Muscle of leg (tissue), 16 donors: ENCODE measurements at places on chromosomes 16 and 17.

DNA sequence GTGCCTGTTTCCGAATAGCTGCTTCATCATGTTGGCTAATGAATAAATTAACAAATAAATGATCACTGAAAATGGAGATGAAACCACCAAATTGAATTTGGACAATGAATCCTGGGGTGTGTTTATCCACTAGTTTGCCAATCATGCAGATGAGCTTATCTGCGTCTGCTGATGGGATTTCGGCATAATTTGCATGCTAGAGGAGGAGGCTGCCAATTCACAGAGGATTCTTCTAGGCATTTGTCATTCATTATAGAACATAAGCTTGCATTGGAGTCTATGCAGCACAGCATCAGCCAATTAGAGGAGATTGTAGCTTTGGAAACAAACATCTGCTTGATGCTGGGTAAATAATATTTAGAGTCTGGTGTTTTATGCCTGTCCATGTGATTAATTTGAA lies 123.1 kb downstream of the NPIPB5 start:
- DNase-seq: no peak

DNA sequence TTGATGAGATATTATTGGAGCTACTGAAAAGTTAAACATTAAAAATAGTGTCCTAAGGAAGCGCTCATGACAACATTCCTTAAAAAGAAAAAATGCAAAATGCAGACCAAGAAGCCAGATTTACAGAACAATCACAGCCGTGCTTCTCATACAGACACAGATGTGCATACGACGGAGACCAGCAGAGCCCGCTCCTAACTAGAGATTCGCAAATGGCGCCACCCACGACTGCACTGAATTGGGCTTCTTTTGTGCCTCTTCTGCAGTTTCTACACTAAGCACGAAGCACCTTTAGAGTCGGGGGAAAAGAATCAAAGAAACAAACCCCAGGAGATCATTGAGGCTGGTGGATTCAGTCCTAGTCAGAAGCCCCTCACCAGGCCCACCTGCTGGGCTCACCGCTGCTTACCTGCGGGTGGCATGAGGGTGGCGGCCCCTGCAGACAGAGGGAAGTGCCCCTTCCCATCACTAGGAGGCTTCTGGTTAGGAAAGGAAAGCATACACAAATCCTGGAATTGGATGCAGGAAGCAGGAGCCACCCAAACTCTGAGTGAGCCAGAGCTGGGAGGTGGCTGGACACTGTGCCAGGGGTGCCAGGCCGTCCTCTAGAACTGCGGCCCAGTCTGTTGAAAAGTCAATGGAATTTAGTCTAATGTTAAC lies 64.9 kb upstream of the CHMP6 start:
- peak; percentile 45 for DNase-seq

DNA sequence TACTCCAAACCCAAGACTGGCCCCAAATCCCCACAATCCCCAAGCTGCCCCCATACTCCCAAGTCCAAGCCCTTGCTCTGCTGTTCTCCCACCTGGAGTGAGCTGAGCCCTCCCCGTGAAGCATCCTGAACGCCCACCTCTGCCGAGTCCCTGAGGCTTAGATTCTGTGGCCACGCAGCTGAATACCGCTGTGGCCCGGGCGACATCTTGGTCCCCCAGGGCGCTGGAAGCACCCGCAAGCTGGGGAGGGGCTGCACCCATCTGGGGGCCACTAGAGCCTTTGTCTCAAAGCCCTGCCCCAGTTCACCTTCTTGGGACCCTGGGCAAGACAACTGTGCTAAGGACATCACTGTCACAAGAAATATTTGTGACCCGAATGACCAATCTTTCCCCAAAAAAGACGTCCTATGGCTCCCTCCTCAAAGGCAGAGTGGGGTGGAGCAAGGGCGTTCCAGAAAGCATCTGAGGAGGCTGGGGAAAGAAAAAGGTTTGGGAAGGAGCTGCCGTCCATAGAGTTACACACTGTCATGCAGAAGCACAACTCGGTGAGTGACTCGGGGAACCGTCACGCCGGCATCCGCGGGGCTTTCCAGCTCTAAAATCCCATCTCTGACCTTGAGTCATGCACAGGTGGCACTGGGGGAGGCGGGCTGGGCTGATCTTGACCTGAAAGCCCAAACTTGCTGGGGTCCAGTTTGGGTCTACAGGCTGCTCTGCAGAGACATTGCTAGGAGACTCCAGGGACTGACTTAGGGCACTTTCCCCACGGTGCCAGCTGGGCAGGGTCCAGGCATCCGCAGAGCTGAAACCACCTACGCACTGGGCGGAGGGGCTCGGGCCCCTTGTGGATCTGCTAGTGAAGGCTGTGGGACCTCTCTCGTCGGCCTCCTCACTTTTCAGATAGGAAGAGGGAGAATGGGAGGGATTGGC lies 6.6 kb downstream of the PTX4 start:
- no peak for DNase-seq

DNA sequence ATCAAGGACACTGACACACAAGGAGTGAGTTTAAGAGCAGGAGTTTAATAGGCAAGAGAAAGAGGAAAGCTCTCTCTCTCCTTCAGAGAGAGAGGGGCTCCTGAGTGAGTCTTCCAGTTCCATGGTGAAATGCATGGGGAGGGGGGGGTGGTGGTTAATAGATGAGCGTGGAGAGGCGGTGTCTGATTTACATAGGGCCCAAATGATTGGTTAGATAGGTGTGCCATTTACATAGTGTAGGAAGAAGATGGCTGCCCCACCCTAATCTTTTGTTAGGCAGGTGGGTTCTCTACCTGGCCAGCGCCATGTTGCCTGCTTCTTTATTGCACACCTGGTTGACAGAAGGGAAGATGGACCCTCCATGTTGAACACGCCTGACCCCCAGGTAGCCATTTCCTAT lies 250.0 kb upstream of the CACNG5 start:
- no peak for DNase-seq
